Stimulated activated CD8-positive, alpha-beta memory T cell treated with anti-CD3 and anti-CD28 coated beads, Interleukin-7, amount 100 ng/mL, for 4 hours (primary cell): ENCODE measurements at places on chromosomes 1 and 21.

DNA sequence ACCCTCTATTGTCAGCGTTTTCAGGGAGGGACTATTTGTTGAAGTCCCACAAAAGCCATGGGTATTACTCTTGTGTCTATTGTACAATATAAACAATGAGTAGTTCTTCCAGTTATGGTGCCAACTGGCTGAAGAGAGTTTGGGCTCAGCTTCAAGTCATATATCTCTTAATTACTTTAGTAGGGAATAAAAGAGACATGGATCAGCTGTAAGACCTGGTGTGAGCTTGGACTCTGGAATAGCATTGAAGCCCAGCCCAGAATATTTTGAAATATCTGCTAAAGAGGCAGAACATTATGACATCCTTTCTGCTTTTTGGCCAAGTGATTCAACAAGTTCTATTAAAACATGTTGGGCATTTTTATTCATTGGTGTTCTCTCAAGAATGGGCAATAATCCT, 224.9 kb downstream of the BACH1 start:
- DNase-seq = no peak

DNA sequence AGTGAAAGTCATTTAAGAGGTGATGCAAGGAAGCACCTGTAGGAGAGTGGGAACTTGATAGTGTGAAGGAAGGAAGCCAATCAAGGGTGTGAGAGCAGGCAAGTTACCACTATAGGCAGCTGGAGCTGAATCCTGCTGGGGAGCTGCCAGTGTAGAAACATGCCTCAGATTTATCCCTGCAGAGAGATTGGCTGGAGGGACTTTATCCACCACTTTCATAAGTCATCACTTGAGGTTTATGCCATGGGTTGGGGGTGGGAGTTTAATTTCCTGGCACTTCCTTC, 443.6 kb downstream of the PLPP3 start:
- no peak for DNase-seq

- DNase-seq = no peak
These were observed 2.4 kb upstream of the TAF1A start for GRCh38 chr1:222592171-222592570.

DNA sequence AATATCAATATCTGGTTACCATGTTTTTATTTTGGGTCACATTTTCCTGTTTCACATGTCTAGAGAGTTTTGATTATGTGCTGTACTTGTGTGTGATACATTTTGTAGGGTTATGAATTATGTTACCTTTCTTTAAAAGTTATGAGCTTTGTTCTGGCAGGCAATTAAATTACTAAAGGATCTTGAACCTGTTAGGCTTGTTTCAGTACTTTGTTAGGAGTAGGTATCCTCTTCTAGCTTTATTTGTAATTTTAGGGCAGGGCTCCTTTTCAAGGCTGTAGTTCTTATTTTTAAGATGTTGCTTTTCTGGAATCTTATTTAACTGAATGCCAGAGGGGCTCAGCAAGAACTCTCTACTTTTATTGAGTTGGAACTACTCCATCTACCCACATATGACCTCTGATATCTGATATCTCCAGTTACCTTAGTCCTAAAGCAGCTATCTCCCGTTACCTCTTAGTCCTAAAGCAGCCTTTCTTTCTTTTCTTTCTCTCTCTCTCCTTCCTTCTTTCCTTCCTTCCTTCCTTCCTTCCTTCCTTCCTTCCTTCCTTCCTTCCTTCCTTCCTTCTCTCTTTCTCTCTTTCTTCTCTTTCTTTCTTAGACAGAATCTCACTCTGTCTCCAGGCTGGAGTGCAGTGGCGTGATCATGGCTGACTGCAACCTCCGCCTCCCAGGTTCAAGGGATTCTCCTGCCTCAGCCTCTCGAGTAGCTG, 23.8 kb downstream of the KCTD3 start:
- no peak for DNase-seq

DNA sequence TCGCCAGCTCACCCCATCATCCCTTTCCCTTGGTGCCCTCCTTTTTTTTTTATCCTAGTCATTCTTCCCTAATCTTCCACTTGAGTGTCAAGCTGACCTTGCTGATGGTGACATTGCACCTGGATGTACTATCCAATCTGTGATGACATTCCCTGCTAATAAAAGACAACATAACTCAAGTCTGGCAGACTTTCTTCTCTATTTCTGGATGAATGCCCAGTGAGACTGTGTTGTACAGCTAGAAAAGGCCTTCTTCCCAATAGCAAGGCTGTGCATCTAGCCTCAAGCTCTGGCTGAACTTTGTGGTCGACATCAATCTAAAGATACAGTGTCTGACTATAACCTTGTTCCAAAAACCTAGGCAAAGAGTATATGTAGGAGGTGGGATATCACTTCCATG, 6.4 kb downstream of the IL24 start:
- DNase-seq = no peak

DNA sequence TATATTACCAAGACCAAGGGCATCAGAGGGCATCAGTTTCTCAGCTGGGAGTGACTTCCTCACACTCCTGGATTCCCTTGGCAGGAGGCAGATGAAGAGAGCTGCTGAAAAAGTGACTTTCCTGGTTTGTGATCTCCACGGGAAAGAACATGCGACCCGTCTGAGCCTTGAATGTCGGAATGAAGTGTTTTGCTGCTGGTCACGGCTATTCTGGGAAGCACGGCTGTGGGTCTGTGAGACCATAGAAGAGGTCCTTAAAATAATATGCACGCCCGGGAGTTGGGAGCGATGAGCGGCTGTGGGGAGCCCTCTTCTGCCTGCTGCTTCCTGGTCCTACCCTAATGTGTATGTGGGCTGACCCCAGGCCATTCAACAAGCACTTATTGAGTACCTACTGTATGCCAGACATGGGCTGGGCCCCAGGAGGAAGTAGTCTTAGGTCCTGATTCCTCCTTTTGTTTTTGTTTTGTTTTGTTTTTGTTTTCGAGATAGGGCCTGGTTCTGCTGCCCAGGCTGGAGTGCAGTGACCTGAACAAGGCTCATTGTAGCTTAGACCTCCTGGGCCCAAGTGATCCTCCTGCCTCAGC, 13.2 kb upstream of the UMODL1 start:
- no peak for DNase-seq

- DNase-seq = no peak
These were observed 58.0 kb downstream of the SDCCAG8 start for GRCh38 chr1:243313635-243314536.
